ENCODE measurements at places on chromosomes 2 and 18.

GRCh38 chr18:8952174-8952573, 150.3 kb upstream of the NDUFV2 start:
- DNase-seq, result no peak

DNA sequence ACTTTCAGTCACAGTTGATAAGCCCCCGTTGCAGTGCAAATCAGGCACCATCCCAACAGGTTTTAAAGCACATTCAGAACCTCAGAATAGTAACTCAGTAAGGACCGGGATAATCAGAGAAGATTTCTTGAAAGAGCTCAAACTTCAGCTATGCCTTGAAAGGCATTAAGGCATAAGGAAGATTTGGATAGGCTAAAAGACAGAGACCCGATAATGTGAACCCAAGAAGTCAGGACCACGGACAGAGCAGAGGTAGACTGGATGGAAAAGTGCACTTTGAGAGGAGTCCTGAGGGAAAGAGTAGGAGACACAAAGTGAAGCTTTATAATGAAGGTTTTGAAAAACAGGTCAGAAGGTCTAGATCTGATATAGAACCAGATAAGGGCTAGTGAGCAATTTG, 36.9 kb upstream of the KLF7 start:
- no peak for DNase-seq

GRCh38 chr2:88329815-88330603, 122.5 kb downstream of the FOXI3 start:
- no peak for DNase-seq

- no peak for DNase-seq
These were observed 19.5 kb upstream of the MRO start for GRCh38 chr18:50839341-50839740.

GRCh38 chr2:43491065-43491639, 104.7 kb downstream of the THADA start:
- DNase-seq, result no peak

GRCh38 chr2:174023591-174024523, 58.7 kb upstream of the SP3 start:
- no peak for DNase-seq

DNA sequence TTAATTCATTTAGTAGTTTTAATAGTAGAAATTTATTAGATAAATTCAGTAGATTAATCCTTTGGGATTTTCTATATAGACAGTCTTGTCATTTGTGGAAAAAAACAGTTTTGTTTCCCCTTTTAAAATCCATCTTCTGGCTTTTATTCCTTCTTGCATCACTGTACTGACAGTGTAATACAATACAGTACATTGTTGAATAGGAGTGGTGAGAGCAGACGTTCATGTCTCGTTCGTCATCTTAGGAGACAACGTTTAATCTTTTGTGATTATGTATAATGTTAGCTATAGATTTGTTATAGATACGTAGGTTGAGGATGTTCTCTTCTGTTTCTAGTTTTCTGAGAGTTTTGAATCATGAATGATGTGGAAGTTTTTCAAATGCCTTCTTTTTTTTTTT, 61.8 kb downstream of the NCOA1 start:
- DNase-seq, result no peak

DNA sequence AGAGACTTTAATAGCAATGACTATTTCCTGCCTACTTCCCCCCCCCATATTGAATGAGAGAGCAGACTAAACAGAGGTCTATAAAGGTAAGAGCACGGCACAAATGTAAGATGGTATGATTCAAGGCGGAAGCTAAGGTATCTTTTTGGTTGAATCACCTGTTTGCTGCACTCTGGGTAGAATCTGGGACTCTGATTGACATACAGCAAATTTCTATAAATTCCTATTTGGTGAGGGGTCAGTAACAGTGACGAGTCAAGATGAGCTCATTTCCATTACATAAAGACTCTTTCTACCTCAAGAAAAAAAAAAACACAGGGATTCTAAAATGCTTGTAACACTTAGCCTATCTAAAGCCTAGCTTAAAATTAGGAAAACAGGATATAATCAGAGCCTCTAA, 297.3 kb downstream of the TNS1 start:
- DNase-seq, result no peak

GRCh38 chr2:74566076-74566753, 11.7 kb downstream of the DOK1 start:
- DNase-seq, result no peak

DNA sequence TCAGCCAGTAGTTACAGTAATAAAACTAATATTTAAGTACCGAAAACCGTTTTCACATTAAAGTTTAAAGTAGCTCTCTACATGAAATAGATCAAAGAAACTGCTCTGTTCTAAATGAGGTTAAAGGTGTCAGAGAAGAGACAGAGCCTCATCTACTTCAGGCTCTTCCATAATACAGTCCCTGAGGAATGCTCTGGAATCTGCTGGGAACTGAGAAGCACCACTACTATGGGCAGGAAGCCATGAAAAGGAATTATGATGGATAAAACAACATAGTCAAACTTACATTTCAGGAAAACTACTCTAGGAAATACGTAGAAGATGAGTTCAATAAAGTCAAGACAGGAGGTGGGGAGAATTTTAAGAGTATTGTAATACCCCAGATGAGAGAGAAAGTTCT, 60.0 kb downstream of the ROCK1 start:
- DNase-seq, result no peak

DNA sequence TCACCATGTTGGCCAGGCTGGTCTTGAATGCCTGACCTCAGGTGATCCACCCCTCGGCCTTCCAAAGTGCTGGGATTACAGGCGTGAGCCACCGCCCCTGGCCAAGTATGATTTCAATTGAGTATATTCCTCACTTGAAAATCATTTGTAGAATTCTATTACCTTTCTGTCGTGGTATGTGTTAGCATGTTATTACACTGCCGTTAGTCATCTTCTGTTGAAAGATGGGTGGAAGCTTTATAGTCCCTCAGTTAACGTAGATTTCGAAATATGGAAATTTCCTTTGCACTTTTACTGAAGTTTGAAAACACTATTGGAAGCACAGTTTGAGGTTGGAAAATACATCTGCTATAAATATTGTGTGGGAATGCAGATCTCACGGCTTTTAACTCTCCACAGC, 14.7 kb downstream of the NIFK start:
- no peak for DNase-seq

DNA sequence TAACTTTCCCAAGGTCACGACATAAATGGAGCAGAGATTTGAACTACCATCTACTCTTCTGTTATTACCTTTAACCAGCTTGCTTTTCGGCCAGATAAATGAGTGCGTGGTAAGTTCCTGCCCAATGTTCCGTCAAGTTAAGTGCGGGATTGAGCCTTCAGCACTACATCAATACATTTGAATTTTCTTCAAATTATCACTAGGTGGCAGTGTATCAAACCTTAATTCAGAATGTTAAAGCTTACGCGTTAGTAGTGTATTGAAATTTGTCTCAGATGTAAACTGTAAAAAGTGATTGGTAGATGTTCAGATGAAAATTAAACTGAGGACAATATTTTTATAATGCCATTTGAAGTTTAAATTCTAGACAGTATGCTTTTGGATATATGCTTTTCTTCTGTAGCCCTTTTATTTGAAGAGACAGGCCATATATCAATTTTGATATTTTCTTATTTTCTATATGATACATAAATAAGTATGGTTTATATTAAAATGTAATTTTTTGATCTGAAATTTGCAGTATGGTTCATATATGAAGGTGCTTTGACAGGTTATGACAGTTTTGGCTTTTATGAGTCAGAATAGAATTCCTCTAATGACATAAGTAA, 681.3 kb downstream of the ADCYAP1 start:
- DNase-seq, result no peak

DNA sequence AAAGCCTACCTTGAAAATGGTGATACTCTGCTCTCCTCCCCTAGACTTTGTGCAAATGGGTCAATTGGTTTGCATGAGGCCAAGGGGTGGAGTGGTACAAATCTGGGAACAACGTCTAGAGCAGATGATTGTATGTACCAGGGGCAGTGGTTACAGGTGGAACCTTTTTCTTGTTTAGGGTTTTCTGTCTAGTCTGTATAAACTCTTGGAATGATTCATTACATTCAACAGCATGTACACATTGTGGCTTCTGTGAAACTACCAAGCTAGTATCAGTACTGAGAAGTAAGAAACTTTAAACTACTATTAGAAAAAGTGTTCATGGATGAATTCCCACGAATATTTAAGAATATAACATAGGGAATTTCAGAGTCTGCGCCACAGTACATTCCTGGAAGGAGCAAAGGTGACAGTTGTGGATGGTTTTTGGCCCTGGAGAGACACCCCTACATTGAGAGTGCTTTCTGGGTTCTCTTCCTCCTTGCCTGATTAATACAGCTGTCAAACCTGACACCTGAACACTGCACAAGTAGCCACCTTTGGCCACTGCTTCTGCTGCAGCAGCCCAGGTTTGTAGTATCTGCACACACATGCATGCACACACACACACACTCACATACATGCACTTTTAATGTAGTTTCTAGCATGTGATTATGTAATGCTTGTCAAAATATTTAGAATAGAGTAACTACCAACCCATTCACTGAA, 30.0 kb downstream of the CFAP221 start:
- no peak for DNase-seq

GRCh38 chr2:27800856-27801255, 29.3 kb downstream of the MRPL33 start:
- no peak for DNase-seq

DNA sequence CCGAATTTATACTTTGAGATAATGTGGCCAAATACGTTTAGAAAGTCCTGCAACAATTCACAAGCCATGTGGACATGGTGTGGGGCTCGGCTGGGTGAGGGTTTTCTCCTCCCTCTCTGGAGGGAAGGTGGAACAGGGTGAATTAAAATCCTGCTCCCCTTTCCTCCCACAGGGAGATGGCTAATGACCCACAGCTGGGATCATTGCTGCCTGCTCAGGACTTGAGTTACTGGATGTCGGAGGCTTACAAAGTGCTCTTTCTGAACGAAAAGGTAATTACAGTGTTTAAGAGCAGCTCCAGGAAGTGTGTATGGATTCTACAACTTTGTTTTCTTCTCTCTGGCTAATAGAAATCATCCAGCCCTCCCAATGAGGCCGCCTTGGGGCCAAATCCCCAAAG, 97.9 kb upstream of the ALKAL2 start:
- DNase-seq, result no peak

- no peak for DNase-seq
These were observed 55.1 kb downstream of the LTBP1 start for GRCh38 chr2:33001823-33002222.

DNA sequence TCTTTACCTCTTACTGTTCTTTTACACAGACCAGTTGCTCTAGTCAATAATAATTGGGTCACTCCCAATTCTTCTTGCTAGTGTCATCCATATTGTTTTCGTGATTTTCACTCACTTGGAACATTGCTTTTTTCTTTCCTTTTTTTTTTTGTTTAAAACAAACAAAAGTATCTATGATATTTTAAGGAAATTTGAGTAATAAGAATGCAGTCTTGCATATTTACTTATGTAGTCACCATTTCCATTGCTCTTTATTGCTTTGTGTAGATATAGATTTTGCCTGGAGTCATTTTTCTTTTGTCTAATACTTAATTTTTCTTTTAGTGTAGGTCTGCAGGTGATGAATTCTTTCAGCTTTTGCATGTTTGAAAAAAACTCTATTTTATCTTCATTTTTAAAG, 71.9 kb downstream of the WDR7 start:
- no peak for DNase-seq

DNA sequence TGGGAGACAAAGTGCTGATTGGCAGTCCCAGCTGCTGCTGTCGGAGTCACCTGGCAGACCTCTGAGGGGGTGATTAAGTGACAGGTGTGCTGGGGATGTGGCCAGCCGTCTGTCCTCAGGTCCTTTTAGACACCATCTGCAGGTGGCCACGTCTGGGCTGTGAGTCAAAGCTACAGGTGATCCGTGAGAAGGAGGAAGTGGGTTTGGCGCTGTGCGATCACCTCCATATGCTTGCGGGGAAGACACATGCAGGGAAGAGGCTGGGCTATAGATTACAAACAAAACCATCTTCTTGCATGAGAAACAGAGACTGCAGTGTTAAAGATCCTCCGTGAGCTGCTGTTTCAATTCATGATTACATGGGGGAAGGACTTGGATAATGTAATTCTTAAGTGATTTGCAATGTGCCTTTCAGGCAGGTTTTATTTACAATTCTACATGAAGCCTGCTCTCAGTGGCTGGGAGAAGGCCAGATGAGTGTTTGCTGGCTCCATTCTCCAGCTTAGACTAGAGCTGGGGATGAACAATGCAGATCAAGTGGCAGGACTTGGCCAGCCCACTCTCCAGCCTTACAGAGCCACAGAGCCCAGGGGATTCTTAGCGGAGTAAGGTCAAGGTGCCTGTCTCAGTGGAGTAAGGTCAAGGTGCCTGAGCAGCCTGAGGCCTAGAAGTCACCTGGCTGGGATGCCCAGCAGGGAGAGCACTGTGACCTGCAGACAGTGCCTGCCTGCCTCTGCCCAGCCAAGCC, 87.8 kb downstream of the LYPD1 start:
- no peak for DNase-seq

DNA sequence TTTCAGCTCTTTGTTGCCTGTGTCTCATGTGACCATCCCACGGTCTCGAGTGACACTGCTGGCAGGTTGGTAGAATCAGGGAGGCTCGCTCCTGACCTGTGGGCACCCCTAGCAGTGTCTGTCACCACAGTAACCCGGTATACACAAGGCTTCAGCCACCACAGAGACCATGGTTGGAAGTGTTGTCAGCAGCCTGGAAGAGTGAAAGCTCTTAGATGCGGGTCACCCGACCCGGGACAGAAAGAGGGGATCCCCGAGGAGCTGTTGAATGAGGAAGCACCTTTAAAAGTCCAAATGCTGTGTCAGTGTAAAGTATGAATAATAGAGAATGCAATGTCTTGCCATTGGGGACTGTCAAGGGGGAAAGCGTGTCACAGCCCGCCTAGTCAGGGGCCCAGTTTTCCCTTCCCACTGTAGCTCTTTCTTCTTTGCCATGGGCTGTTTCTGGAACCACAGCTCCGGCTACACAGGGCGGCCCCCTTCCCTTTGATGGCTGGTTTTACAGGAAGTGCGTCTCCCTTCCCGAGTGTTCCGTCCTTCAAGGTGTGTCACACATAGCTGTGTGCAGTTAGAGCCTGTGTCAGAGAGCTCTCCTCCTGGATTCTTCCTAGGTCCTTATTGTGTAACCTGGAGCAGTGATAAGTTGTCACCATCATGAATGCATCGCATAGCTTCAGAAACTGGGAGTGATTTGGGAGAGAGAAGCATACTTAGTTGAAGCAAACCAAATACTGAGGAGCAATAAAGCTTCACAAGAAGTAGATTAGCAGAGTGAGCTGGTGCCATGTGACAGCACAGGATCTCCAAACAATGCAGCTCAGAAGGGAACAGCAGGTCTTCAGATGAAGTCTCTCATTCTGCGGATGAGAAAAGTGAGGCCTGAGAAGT, 81.4 kb downstream of the MTCL1 start:
- DNase-seq, result no peak
